ENCODE measurements at places on chromosomes 12 and 14.

DNA sequence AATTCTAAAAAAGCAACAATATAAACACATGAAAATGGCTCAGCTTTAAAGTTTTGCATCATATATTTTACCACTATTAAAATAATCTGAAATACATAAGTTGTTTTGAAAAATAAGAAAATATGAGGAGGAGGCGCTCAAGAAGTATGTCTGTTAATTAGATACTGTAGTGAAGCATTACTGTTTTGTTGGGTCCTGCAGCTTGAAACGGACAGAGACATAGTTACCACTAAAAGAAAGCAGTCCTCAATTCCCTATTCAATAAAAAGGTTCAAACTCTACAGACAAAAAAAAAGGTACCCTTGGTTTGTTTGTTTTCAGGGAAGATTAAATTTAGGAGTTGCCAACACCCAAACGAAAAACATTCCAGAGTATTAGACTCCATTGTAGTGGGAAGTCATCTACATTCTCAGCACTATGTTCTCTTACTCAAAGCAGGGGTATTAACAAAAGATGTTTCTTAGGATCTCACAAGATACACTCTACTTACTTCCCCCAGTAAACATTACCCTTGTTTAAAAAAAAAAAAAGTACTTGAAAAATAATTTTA is 3.0 kb downstream of the PAWR start:
- peak; percentile 15 for DNase-seq

DNA sequence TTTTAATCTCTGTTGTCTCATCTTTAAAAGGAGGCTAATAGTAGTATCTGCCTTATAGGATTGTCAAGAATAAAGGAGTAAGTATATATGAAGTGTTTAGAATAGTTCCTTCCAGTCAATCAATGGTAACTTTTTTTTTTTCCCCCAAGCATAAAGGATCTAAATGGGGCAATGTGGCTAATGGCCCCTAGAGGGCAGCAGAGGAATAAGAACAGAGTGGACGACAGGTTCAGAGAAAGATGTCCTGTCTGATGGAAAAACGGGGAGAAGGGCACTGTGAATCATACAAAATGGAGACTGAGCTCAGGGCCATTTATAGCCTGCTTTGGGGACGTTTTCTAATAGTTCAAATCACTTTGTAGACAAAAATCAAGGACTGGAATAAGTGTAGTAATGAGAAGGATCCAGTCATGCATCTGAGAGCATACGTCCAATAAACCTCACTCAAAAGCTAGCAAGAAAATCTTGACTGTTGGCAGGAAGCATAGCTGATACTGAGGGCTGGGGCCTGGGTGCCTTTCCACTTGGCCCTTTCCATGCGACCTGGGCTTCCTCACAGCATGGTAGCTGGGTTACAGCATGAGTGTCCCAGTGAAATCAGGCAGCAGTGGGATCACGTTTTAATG is 51.3 kb downstream of the IFNG-AS1 start:
- peak; percentile 79 for DNase-seq

- DNase-seq = no peak
Measured at GRCh38 chr14:32611752-32612151, 282.7 kb downstream of the AKAP6 start.

DNA sequence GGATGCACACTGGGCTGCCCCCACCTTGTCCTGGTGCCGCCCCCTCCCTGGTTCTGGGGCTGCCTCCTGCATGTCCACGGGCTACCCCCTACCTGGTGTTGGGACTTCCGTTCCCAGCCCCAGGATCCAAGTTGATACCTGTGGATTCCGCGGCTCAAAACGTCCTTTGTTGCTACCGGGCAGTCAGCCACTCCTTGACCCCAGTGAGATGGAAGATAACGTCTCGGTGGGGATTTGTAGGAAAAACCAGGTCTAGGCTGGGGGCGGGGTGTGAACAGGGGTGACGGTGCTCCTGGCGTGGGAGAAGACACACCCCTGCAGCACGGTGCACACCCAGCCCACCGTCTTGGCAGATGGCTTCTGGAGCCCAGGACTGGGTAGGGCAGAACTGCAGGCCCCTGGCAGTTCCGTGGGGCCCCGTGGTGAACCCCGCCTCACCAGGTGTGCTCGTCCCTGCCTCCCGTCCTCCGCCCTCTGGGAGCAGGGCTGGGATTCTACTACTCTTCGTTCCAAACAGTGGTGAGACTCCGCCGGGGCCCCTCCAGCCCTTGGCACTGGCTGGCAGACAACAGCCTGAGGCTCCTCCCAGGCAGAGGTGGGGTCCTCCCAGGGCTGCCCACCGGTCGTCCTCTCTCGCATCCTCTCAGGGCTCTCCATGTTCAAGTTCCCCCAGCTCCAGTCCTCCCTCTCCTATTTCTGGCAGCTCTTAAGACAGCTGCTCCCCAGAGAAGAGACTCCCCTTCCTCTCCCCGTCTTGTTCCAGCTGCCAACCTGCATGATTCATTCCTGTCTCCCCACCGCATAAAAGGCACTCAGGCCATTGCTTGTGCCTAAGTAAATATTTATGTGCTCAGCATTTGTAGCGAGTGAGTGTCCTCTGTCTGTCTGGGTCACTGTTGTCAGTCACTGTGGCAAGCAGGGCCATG is 75.5 kb downstream of the FBXL14 start:
- DNase-seq = no peak

- no peak for DNase-seq
Measured at GRCh38 chr14:98994561-98994960, 277.4 kb downstream of the BCL11B start.

DNA sequence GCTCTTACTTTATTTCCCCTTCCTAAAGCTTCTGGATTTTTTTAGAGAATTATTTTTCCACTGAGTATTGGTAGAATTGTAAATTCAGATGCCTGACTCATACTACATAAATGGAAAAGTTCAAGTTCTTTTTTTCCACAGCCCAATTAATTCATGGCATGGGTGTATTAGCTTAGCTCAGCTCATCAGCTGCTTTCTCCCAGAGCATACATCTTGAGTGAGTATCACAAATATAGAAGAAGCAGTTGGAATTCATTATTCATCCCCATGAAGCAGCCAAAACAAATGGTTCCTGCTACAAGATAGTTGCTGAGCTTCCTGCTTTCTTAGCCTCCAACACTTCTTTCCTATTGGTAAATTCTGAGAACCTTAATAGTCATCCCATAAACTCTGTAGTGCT is 105.1 kb downstream of the C12orf50 start:
- no peak for DNase-seq

- DNase-seq = no peak
Measured at GRCh38 chr12:130425698-130426245, 88.1 kb downstream of the PIWIL1 start.

- no peak for DNase-seq
Measured at GRCh38 chr14:30240018-30240417, 312.4 kb upstream of the PRKD1 start.

DNA sequence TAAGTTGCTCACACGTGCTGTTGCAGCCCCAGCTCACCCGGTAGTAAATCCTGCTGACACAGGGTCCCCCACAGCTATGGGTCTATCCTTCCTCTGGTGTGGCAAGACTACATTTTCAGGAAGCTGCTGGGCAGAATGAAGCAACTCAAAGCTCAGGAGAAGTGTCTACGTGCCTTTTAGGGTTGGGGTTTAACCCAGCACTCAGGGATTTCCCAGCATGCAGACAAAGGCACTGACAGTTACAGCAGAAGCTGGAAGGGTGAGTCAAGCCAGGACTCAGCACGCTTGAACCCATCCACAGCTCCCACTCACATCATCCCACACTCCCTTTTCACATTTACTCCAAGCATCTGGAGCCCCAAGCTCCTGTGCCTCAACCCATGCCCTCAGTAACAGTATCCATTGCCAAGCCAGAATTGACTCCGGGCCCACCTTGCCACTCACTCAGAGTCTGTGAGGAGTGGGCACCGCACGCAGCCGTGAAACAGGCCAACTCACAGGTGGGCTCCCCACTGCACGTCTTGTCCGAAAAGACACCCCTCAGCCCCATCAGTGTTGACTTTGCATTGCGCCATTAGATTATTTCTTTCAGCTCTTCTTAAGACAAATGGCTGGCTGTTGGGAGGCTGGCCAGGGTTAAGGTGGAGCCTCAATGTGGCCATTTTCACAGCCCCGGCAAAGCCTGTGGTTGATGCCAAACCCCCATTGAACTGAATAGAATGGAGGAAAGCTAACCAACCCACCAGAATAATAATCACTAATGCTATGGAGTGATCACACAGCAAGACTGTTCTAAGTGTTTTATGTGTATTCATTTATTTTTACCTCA is 59.6 kb downstream of the ZFP36L1 start:
- peak; percentile 94 for DNase-seq

GRCh38 chr12:49540229-49541139 is 1.7 kb downstream of the KCNH3 start:
- DNase-seq = no peak

DNA sequence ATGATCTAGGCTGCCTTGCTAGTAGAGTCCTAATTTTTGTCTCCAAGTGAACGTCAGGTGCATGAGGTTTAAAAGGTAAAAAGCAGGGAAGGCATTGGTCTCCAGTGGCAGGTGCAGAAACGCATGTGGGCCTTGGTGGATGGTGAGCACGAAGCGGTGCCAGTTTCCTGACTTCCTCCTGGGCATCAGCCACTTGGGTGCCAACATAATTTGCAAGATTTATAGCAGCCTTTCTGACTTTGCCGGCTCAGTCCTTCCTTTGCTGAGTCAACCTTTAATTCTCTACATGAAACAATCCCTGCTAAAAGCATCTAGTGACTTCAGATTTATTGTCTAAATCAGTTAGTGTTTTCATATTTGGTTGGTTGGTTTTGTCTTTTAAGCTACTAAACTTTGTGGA is 355.7 kb upstream of the TMEM132C start:
- DNase-seq = no peak

DNA sequence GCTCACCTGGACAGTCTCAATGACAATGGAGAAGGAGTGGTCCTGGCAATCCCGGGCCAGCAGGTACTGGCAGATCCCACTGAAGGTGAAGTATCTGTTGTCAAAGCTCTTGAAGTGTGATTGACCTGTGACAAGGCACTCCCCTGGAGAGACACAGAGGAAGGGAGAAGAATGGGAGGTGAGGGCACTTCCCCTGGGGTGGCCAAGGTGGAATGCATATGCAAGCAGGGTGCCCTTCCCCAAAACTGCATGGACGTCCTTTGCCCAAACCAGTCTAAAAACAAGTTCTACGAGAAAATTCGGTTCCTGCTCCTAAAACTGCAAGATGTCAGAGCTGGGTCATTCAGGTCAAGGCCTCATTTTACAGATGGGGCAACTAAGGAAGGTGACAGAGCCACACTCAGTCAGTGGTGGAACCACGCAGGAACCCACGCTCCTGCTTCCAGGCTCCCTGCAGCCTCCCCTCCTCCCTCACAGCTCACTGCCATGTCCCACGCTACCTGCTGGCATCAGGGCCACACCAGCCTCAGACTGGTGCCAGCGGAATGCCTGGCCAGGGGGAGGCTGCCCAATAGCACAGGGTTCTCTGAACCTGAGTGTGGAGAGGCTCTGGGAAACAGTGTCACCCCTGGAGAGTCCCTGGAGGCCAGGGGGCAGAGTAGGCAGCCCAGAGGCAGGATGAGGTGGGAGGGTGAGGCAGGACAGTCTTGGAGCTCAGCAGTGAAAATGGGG is 59.2 kb downstream of the VWF start:
- DNase-seq = no peak

DNA sequence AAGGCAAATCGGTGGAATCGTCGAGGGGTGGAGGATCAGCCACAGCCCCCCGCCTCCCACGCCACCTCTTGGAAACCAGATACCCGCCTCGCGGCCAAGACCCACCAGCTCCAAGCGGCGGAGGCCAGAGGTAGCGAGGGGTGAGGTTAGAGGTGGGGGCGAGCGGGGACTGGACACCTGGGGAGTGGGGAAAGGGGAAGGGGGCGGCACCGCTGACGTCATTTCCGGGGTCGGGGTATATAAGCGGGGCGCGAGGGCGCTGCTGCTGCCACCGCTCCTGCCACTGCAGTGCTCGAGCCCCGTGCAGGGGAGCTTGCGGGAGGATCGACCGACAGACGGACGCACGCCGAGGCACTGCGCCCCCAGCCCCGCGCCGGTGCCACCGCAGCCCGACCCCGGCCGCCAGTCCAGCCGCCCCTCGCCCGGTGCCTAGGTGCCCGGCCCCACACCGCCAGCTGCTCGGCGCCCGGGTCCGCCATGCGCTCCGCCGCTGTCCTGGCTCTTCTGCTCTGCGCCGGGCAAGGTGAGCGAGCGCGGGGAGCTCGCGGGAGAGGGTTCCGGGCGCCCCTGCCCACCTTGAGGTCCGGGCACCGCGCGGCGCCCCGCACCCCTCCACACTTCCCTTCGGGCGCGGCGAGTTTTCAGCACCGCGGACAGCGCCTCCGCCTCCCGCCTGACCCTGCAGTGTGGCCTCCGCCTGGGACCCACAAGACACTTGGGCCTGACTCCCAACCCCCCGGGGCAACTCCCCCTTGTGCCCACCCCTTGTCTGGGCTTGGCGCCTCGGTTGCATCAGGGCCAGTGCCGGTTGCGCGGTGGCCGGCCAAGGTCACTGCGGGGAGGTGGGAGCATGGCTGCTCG is at the start of gene CHGA:
Gene CHGA, plus strand, starts transcription at position 268 of the 861 bp plus-strand sequence. Its CDS starts 210 bp downstream, at position 478.
- peak; percentile 4 for DNase-seq

- DNase-seq = no peak
Measured at GRCh38 chr12:88814779-88815178, 234.5 kb upstream of the KITLG start.

DNA sequence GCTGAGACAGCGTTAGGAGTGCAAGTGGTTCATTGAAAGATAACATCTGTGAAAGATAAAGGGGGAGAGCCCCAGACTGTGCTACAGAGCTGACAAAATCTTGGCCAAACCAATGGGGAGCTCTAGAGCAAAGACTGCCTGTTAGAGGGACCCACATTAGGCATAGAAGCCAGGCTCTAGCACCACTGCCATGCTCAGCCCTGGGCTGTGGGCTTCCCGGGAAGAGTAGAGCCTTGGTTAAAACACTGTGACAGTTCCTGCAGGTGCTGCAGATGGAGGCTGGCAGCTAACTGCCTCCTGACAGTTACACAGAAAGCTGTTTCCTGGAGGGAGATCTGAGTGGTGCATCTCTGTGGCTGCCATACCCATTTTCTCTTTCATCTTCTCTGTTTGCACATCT is 23.0 kb downstream of the TSHR start:
- no peak for DNase-seq

GRCh38 chr14:50171895-50172294 is 55.5 kb upstream of the VCPKMT start:
- DNase-seq = no peak

DNA sequence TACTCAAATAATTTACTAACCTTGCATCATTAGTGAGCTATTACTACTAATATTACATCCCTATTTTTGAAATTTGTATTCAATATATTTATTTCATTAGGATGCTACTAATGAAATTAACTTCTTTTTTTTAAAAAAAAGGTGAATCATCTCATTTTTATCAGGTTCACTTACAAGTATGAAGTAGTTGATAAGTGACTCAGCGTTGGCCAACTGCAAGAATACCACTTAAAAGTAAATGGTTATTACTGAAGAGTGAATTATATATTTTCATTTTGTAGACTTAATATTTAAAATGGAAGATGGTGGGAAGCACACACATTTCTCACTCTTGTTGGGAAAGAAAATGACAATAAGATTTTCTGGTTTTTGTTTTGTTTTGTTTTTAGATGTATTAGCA is 19.6 kb downstream of the OR4N2 start:
- no peak for DNase-seq

All from Kasumi-1 (cell line).